GM13976 (cell line): ENCODE measurements at places on chromosomes 1 and 21.

GRCh38 chr1:206679738-206680211, 4.9 kb upstream of the MAPKAPK2 start:
- DNase-seq = peak; percentile 56

DNA sequence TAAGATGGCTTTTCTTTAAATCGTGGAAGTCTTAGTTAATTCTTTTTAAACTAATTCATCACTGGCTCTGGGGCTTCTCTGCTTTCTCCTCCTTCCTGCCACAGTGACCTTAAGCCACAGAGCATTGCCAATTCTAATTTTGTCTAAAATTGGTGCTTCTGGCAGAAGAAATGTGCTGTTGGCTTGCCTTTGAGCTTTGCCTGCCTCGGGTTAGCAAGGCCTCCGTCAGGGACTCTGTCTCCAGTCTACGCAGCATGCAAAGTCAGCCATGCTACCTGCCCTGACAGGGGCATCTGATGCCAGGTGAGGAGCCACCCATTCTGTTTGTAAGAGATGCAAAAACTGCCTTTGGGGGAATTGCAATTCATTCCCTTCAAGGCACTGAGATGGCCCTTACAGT, 25.2 kb downstream of the CLDN14 start:
- no peak for DNase-seq

DNA sequence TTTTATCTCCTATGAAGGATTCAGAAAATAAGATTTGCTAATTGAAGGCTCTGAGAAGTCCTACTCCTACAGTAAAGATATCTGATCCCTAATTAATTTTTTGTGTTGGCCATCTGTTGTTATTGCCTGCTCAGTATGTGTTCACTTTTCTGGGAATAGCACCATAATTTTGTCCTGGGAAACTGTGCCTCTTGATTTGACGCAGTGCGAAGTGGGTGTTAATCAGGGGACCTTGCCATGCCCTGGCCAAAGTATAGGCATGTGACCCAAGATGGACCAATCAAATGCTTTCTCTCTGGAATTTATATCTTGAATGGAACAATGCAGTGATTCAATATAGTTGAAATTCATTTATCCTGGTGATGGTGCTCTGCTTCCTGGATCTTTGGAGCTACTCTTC, 30.4 kb upstream of the GNG12 start:
- no peak for DNase-seq

GRCh38 chr1:30618335-30618747, 105.0 kb downstream of the MATN1 start:
- DNase-seq = no peak

- DNase-seq = no peak
Observed at GRCh38 chr1:27652111-27652864, 17.3 kb upstream of the FGR start.

- DNase-seq = no peak
Observed at GRCh38 chr1:54006508-54006907, 11.5 kb downstream of the LDLRAD1 start.

DNA sequence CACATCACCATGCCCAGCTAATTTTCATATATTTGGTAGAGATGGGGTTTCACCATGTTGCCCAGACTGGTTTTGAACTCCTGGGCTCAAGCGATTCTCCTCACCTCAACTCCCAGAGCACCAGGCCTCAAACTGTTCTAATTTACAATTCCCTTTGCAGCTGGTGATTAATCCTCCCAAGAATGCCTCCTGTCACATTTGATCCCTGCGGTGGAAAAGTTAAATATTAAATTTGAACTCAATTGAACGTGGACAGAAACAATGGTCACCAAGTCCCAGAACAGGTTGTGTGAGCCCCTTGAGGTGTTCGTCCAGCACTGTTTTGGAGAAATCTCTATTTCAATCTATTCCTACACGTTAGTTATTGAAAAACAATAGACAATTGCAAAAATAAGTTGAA, 2.0 kb upstream of the ANKRD35 start:
- DNase-seq = no peak

DNA sequence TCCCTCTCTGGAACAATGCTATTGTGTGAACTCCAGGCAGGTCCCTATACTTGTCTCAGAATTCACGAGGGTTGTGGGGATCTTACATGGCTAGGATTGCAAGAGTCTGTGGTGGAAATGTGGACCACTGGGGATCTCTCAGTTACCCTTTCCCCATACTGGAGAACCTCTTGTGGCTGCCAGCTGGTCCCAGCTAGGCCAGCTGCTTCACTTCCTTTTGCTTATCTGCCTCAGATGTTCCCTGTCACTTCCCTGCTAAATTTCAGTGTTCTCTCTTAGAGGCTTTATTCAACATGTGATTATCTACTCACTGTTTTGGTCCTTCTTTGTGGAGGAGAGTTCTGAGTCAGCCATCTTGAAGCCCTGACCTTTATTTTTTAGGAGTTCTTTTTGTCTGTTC, 75.9 kb upstream of the SAMD13 start:
- no peak for DNase-seq
